ENCODE measurements at places on chromosomes 6 and 20.

- no peak for DNase-seq
Observed at GRCh38 chr6:44306710-44307109, 6.4 kb downstream of the AARS2 start.

DNA sequence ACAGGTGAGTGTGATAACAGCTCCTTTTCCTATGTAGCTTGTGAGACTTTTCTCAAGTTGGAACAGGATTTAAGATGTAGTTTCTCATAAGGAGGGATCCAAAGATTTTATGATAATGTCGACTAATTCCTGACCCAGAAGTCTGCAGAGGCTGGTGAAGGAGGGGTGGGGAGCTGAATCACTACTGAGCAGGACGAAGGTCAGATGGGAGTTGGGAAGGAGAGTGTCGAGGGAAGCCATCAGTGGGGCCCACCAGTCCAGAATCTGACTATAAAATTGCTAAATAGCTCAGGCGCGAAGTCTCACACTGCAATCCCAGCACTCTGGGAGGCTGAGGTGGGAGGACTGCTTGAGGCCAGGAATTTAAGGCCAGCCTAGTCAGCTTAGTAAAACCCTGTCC lies 32.3 kb upstream of the CDYL start:
- no peak for DNase-seq

- no peak for DNase-seq
Observed at GRCh38 chr6:148855744-148856143, 108.9 kb downstream of the UST start.

- DNase-seq: peak; percentile 38
Observed at GRCh38 chr6:79949233-79949632, 1.9 kb upstream of the ELOVL4 start.

GRCh38 chr20:62820208-62820961 lies 3.5 kb downstream of the COL9A3 start:
- no peak for DNase-seq

- DNase-seq: no peak
Observed at GRCh38 chr20:37414224-37415035, 68.5 kb downstream of the SRC start.

DNA sequence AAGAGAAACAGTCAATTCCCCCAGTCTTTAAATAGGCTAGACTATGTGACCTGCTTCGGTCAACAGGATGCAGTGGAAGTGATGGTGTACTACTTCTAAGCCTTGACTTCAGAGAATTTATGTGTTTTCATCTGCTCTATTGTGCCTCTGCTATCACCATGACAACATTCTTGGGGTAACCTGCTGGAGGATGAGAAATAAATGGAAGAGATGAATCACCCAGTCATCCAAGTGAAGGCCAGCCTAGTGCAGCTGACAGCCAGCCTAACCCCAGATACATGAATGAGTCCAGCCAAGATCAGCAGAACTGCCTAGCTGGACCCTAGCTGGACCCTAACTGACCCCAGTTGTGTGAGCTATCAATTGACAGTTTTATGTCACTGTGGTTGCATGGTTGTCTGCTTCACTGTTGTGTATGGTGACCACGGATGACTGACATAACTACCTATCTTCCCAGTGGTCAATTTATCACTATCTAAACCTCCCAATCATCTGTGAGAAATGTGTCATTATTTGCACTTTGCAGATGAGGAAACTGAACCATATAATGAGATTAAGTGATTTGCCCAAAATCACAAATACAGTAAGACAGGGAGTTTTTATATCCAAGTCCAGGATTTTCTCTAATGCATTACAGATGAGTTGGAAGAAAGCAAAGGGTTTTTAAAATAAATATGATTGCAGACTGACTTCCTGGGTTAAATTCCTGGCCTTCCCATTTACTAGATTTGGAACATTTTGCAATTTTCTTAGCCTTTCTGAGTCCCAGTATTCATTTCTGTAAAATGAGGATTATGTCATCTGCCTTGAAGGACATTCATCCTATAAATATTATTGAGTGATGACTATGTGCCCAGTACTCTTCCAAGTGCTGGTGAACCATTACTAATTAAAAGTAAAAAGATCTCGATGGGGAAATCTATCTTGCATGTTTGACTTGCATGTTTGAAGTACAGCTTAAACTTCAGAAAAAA lies 136.4 kb upstream of the PLCB4 start:
- peak; percentile 53 for DNase-seq

DNA sequence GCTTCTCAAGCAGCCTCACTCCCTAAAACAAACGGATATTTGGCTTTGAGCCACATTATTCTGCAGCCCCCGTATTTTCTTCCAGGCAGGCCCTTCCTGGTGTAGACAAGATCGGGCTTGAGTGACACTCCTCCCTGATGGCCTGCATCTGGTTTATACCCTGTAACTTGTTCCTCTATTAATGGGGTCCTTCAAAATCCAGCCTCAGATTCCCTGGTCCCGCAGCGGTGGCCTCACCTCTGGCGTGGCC lies 375 bp upstream of the TMEM14C start:
- DNase-seq: no peak

DNA sequence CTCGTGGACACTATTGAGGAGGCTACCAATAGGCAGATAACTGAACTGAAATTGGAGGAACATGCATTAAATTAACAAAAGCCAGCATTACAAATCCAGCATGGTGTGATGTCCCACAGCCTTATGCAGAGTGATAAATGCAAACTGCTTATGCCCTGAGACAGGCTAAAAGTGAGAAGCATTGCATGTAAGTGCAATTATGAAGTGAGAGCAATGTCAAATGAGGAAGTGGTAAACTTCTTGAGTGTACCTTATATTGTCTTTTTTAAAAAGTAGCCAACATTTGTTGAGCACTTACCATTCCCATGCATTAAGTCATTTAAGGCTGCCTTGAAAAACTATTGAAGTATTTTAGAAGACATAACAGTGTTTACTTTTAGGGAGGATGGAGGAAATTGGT lies 212.2 kb downstream of the TBC1D7 start:
- DNase-seq: no peak

- DNase-seq: no peak
Observed at GRCh38 chr6:23145781-23146180, 576.4 kb downstream of the HDGFL1 start.

DNA sequence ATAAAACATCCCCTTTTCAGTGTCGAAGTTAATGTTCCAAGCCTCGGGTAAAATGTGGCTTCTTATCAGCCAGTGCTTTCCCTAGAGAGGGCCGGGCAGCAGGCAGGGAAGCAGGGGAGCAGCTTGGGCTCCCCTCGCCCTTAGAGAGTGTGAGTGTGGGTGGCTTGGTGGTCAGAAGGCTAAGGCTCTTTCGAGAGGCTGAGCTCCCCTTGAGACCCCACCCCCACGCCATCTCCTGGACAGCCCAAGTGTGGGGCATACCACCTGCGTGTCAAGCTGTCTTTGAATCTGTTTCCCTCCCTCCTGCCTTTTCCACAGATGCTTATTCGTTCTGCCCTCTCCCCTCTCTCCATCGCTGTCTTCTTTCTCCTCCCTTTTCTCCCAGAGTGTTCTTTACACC lies 95.1 kb upstream of the FOXP4 start:
- DNase-seq: no peak

DNA sequence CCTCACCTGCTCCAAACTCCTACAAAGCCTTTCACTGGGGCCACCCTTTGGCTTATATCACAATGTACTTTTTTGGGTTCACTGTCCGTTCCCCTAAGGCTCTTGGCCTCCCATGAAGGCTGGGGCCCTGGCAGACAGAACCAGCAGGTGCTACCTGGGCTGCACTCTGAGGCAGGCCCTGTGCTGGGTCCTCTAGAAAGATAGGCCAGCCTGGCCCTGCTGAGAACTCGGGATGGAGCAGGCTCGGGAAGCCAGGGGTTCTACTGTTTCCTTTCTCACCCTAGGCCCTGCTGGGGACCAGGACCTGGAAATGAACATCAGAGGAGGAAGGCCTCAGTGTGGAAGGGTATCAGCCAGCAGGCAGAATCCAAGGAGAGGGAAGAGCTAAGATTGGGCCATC lies 79.5 kb downstream of the MRPL14 start:
- no peak for DNase-seq

DNA sequence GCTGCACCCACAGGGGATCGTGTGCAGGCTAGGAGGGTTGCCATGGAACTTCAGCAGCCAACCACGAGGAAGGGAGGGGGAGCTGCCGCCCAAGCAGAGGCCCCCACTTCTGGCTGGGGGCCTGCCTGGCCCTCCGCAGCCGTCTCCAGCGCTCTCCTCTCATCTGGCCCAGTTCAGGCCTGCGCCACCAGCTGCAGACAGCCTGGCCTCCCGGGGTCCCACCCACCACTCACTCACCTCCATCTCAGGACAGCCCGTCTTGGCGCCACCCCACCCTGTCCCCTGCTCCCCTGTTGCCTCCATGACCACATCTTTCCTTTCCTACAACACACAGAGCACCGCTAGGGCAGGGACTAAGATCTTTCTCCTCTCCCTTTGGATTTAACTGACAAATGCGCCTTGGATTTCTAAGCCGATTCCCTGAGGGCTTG lies 98.7 kb downstream of the ANKRD60 start:
- DNase-seq: no peak

DNA sequence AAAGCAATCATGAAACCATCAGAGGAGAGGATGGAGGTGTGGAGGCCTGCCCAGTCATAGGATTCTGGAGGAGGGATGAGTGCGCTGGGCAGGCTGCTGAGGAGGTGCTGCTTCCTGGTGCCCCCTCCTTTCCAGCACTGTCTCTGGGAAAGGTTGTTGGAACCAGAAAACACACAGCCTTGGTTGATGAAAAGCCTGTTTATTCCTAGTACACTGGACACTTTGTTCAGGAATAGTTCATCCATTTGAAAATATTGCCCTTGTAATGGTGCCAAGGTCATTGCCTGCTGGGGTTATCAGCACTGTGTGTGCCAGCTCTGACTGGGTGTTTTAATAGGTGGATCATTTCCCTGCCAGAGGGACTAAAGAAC lies 83.7 kb upstream of the ARMC2 start:
- no peak for DNase-seq

GRCh38 chr20:36487069-36487468 lies 54.2 kb upstream of the MYL9 start:
- DNase-seq: no peak

- peak; percentile 77 for DNase-seq
Observed at GRCh38 chr20:45336530-45337366, 11.5 kb downstream of the SDC4 start.

DNA sequence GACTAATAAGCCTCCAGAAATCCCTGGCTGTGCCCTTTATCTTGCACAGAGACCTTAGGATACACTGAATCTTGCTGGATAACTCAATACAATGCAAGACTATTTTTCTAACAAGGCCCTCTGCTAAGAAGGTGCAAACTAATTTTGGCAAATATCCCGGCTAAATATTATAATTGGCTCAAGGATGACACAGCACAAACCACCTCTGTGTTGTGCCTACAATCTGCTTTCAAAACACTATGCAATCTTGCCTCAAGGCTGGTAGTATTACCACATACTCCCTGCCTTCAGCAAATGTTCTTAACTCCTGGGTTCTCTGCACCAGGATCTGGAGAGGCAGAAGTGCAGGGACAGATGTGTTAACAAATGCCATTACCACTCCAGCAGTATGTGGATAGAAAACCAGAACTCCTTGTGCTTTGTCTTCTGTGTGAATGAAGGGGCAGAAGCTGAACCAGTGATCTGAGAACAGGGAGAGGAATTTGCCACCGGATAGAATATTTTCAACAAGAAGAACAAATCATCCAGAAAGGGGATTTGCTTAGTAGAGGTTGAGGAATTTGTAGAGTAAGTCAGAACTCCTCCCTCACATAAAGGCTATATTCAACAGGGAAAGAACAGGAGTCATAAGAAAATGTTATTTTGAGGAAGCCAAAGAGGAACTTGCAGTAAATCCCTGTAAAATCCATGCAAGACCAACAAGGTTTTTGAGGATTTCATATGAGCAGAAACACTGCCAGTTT lies 74.1 kb upstream of the SLC4A11 start:
- DNase-seq: peak; percentile 37

GRCh38 chr6:127119102-127120022 lies 891 bp downstream of the RSPO3 start:
- peak; percentile 35 for DNase-seq

- no peak for DNase-seq
Observed at GRCh38 chr20:19347943-19348456, 135.6 kb downstream of the SLC24A3 start.

GRCh38 chr6:40932366-40932765 lies 106.7 kb downstream of the UNC5CL start:
- no peak for DNase-seq

GRCh38 chr6:4759997-4760396 lies 16.2 kb upstream of the CDYL start:
- DNase-seq: no peak

GRCh38 chr20:58017231-58017969 lies 211.1 kb downstream of the ANKRD60 start:
- DNase-seq: no peak

- peak; percentile 58 for DNase-seq
Observed at GRCh38 chr6:159168536-159169192, 536 bp upstream of the FNDC1 start.

- DNase-seq: no peak
Observed at GRCh38 chr20:18585134-18585533, 2.7 kb upstream of the DTD1 start.

DNA sequence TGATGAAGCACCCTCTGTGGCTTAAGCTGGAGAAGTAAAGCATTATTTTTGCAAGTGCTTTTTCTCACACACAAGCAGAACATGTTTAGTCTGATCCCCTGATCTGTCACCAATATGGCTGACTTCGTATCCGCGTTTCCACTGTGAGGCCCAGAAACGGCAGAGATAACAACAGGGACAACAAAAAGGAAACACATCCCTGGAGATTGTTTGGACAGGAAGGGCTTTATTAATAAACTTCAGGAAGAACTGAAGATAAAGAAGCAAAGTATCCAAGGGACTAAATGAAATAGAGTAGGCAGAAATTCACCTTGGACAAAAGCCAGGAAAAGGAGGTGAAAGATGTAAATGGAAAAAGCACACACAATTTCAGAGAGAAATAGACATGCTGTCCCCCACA lies 49.2 kb downstream of the RARS2 start:
- no peak for DNase-seq

DNA sequence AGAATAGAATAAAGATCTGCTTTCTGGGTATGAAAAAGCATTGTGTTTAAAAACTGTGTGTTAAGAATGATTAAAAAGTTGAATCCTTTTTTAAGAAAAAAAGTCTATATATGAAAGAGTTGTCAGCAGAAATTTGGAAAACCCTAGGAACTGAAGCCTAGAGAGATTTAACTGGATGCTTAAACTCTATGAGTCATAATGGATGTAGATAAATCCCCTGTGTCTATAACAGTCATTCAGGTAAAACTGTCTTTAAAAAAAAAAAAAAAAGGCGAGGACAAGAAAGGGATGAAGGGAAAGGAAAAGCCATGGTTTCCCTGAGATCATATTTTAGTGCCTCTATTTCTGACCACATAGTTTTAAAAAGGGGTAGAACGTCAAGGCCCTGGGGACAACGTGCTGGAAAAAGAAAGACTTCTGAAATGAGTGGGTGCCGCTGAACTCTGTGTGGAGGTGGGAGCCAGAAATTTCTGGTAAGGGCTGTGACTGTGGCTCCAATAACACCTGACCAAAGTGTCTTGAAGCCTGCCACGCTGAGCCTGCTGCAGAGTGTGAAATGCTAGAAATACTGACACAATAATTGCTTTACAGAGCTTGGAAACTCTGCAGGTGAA lies 302.6 kb upstream of the ARID1B start:
- no peak for DNase-seq

- no peak for DNase-seq
Observed at GRCh38 chr20:47638851-47639250, 137.2 kb downstream of the NCOA3 start.

GRCh38 chr6:144898741-144899140 lies 613.6 kb downstream of the UTRN start:
- no peak for DNase-seq

Data from AG08396 (cell line).